Muscle of leg (tissue), 16 donors: ENCODE measurements at places on chromosomes 1 and 21. TPM values are rescaled to one million over a fixed set of nuclear protein-coding genes. Genes with fewer than 3 reads are reported as not detected.

DNA sequence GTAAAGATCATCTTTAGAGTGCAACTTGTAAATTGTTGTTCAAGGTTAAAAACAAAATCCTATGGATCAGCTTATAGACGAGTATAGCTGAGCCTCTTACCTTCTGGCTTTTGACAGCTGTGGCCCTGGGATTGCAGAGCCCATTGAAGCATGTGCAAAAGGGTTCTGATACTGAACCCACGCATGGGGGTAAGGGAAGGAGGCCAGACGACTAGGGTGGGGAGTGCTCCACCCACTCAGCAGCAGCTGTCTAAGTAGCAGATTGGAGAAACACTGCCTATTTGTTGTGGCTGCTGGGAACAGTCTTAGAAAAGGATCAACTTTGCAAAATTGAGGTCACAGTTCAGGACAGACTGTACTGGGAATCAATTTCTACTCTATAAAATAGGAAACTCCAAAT lies 16.1 kb downstream of the CD101 start:
- no peaks in the 10 kb centered on the region for H3K27me3 ChIP-seq
- DNase-seq: peak; percentile 68
- H3K36me3 ChIP-seq: peaks cover 22% of the 10 kb centered on the region
- H3K4me3 ChIP-seq: no peak overlapping the region
- H3K4me1 ChIP-seq: peaks cover 15% of the 10 kb centered on the region
- H3K27ac ChIP-seq: peak overlapping the region; percentile 63

AMPD1 gene
- total RNA-seq: 49.3 TPM

CHIA gene
- not detected for total RNA-seq

DEPDC1 gene
- total RNA-seq: 6.8 TPM

TOMM20 gene
- 83.3 TPM for total RNA-seq

OR14K1 gene
- not detected for total RNA-seq

OLFM3 gene
- total RNA-seq: 0.40 TPM

- H3K27ac ChIP-seq: no peak overlapping the region
- no peaks in the 10 kb centered on the region for H3K4me1 ChIP-seq
- H3K36me3 ChIP-seq: peaks cover 67% of the 10 kb centered on the region
- no peak for DNase-seq
These were observed 29.3 kb downstream of the NUP133 start for GRCh38 chr1:229478852-229479251.

GRCh38 chr21:44653656-44654575 lies 543 bp downstream of the KRTAP12-4 start:
- no peaks in the 10 kb centered on the region for H3K36me3 ChIP-seq
- peaks cover 7% of the 10 kb centered on the region for H3K27me3 ChIP-seq
- H3K4me1 ChIP-seq: no peaks in the 10 kb centered on the region
- no peak overlapping the region for H3K27ac ChIP-seq

- H3K27me3 ChIP-seq: no peaks in the 10 kb centered on the region
- H3K4me1 ChIP-seq: no peaks in the 10 kb centered on the region
- H3K36me3 ChIP-seq: no peaks in the 10 kb centered on the region
- no peak for DNase-seq
These were observed 41.5 kb downstream of the COLGALT2 start for GRCh38 chr1:183996040-183996384.

DNA sequence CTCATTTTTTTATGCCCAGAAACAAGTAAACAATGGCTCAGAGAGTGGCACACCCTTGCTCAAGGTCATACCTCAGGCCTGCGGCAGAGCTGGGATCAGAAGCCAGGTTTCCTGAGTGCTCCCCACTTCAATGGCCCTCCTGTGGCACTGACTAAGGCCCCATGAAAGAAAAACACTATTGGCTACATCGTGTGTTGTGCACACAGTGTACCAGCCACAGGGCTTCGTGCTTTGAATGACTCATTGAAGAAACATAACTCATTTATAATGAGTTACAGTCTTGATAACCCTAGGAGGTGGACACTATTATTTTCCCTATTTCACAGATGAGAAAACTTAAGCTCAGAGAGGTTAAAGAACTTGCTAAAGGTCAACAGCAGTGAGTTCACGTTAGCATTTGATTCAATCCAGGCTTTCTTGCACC lies 91.2 kb downstream of the TRABD2B start:
- H3K36me3 ChIP-seq: no peaks in the 10 kb centered on the region
- no peak overlapping the region for H3K4me3 ChIP-seq
- H3K27ac ChIP-seq: no peak overlapping the region
